ENCODE measurements at places on chromosomes 6 and 20.
A peak's percentile ranks its signal among the peaks of the same experiment; 100 is the strongest.

GRCh38 chr6:125507987-125508655 is 206.4 kb upstream of the HDDC2 start:
- peak; percentile 89 for DNase-seq

DNA sequence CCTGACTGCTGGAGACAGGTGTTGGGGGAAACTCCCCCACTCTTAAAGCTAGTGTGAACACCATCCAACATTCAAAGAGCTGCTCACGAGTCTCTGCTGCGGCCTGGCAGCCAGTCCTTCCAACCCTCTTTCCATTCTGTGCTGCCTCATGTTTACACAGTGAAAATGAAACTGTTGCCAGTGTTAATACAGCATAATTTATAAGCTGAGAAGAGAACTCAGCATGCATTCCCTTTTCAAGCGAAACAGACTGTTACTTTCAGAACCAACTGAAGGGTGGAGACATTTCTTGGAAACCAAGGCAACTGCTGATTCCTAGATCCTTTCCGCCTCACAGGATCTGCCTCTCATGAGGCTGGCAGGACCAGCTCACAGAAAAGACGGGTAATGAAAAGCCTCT is 533.8 kb upstream of the ID4 start:
- peak; percentile 87 for DNase-seq

DNA sequence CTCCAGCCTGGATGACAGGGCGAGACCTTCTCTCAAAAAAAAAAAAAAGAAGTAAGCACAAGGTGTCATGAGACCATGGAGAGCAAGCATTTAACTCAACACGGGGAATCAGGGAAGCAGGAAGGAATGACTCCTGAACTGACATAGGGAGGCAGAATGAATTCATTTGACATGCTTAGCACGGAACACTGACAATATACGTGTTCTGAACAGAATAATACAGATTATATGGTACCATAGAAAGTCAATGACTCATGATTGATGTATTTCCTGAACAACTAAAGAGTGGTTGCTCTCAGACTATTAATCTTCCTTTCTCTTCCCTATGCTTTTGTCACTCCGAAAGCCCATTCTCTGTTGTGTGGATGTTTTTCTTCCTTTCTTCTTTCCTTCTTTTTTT is 20.7 kb upstream of the ASIP start:
- DNase-seq = no peak

DNA sequence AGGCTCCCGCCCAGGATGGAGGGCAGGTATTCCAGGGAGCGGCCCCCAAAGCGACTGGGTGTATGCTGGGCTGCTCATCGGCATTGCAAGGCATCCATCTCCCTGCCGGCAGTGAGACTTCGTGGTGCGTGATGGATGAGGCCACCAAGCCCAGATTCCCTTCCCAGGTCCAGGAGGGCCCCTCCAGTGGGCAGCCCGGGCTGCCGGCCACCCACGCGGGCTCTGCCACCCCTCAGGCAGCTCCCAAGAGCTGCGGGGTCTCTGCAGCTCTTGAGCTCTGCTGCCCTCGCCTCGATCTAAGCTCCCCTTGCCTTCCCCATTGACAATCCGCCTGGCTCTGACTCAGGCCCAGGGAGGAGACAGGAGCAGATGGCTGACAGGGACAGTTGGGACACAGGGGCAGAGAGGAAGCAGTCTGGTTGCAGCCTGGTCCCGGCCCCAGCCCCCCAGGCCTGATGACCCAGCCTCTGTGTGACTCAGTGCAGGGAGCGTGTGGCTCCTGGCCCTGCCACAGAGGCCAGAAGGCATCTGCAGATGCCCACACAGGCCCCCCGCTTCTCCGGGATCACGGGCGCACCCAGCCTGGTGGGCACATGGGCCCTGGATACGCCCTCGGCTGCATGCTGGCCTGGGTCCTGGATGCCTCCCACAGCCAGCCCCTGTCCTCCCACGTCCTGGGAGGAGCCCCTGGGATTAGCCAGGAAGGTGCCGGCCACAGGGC is 33.0 kb downstream of the SLCO4A1 start:
- no peak for DNase-seq

DNA sequence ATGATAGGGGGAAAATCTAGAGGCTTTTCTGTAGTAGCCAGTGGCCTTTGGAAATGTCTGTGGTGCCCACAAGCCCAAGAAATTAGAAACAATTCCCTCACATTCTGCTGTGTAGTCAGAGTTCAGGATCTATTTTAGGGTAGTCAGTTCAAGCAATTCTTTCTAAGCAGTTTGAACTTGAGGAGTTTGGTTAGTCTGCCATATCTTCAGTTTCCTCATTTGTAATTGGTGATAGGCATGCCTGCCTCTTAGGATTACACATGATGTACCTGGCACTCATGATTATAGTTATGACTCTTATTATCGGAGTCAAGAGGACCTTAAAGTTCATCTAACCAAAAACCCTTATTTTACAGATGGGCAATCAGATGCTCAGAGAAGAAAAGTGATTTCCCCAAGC is 21.2 kb upstream of the MEP1A start:
- no peak for DNase-seq

DNA sequence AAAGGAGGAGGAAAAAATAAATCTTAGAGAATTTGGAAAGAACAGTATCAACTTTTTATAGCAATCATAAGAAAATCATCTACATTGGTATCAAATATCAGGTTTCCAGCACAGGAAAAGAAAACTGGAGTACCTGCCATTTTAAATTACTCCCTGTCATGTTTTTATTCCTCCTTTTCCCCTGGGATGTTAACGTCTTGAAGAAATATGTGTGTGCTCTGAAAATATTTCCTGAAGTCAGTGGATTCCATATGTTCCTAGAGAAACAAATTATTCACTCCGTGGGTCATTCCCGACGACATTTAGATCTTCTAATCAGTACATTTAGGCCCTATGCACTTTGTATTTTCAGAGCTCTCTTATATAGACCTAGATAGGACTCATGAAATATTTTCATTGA is 42.0 kb upstream of the RSPO3 start:
- no peak for DNase-seq

GRCh38 chr20:63053432-63054102 is 46.8 kb upstream of the BHLHE23 start:
- no peak for DNase-seq

GRCh38 chr6:46637145-46637544 is 15.5 kb downstream of the CYP39A1 start:
- DNase-seq = no peak

DNA sequence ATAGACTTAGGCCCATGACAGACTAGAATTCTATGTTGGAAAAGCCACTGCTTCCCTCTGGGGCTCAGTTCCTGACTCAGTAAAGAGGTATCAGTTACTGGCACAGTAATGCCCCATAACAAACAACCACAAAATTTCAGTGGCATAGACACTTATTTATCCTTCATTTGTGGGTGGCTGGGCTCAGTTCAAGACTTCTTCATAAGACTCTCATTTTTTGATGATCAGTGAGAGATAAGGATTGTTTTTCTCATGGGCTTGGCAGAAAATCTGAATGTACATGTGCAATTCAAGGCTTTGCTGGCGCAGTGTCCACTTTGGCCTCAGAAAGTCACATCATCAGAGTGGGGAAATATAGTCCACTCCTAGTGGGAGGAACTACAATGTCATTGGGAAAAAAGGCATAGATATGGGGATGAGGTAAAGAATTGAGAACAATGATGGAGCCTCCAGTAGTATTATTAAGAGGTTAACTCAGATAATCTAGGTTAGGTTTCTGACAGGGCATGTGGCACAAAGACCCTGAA is 384.6 kb upstream of the FLRT3 start:
- no peak for DNase-seq

- no peak for DNase-seq
These were observed 54.5 kb downstream of the RNGTT start for GRCh38 chr6:88908598-88909548.

DNA sequence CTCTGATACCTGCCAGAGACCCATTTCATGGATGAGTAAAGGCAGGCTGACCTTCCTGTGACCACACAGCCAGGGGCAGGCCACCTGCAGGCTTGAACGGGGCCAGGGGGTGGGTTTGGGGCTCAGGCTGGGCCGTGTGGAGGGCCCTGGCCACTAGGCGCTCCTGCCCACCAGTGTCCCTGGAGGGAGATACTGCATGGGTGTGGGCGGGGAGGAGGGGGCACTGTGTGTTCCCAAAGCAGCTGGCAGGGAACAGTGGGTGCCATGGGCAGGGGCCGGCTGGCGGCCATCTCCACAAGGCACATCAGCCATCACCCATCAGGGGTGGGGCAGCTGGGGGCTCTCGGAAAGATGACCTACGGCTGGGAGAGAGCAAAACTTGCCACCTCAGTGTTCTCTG is 15.4 kb downstream of the SRC start:
- no peak for DNase-seq

DNA sequence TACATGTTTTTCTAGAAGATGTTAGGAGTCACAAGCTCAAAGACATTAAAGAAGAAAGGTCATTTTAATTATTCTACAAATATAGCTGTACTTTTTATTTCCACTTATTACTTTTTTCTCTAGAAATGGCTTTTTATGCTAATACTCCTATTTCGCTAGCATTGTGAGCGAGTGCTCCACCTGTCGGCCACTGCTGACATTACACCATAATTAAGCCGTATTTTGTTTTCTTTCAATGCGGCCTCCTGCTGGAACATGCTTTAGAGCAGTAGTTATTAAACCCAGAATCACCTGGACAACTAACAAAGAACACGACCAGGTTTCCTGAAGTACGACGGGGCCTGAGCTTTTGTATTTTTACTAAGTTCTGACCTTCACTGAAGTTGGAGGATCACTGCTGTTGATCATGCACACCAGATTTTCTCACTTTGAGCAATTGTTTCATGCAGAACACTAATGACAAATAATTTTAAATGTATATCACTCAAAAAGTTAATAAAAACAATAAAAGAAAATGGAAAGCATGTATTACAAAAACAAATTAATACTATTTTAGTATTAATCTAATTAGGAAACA is 74.1 kb upstream of the PAK5 start:
- peak; percentile 89 for DNase-seq

GRCh38 chr6:88813045-88813444 is 150.4 kb downstream of the RNGTT start:
- no peak for DNase-seq

DNA sequence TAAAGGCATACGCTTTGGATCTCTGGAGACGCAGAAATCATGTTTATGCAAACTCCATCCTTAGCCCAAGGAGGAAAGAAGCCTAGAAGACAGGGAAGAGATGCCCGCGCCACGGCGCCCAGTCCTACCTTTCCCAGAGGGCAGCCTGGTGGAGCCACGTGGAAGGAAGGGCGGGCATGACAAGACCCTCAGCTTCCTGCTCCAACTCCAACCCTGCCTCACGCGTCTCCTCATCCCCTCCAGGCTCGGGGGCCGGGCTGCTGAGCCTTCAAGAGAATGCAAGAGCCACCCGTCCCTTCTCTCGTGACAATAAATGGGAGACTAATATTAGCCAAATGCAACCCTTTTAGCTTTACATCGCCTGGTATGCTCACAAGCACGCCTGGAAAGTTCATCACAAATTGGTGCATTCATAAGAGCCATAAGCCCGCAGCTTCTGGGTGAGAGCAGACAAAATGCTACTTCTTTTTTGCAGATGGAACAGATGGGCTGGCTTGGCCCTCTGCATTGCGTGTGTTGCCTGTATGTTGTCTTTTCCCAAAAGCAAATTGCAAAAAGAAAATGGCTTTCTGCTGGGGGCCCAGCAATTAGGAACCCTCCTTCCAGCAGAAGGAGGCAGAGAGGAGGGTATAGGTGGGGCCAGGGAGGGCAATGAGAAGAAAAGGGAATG is 8.2 kb upstream of the NTSR1 start:
- no peak for DNase-seq

GRCh38 chr6:112033791-112034615 is 19.9 kb upstream of the CCN6 start:
- no peak for DNase-seq

- no peak for DNase-seq
These were observed 117.0 kb downstream of the PCSK2 start for GRCh38 chr20:17343656-17344452.

DNA sequence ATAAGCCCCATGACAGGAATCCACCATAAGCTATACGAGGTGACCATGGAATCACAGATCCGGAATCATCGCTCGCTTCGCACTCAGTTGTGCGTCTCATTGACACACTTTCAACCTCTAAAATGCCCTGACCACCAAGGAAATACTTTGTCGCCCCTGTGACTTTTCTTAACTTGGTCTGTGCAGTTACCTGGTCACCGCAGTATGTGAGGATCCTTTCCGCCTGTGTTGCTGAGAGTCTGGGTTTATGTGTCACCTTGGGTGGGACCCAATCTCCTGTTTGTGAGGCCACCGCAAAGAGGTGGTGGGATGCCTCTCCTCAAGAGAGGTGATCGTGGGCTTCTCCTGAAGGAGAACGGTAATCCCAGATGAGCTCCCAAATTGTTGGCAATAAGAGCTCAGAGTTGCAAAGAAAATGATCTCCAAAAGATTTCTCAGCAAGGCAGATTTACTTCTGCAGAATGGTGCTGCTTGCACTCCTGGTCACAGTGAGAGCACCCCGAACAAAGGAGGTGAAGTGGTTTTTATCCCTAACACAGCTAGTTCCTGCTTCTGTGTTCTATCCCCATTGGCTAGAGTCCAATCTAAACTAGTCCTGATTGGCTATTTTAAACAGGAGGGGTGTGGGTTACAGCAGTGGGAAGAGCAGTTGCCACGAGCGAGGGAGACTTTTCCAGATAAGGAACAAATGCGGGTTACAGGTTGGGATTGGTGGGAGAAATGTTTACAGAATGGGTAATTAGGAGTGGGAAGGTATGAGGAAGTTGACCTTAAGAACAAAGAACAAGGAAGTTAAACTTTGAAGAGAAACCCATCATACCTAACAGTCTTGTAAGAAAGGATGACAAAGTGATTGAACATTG is 9.1 kb upstream of the ZNFX1 start:
- DNase-seq = no peak

DNA sequence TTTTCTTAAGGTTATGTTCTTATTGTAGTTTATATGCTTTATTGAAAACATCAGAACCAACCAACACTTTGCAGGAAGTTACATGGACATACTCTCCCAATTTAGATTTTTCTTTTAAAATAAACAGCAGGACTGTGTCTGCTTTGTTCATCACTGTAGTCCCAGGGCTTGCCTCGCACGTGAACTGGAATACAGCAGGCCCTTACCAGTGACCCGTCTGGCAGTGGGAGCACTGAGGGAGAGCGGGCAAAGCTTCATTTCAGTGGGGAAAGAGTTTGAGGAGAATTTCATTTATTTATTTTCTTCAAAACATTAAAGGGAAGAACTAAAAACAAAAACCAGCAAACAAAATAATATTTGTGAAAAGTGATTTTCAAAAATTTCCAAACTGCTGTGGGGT is 230.8 kb downstream of the PAX1 start:
- DNase-seq = no peak

DNA sequence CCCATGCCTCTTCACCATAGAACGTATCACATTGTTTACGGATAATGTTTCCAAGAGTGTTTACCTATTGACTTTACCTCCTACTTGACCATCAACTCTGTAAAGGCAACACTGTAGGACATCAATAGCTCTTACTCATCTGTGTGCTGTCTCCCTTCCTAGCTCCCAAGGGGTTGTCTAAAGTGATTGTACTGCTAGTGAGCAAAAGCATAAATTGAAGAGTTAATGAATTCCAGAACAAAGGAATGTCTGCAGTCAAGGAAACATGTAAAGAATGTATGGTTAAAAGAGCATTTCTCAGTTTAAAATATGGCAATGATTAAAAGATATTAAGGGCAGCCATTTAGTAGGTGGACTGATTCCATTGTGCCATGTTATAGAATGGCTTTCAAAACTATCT is 985.4 kb downstream of the TBC1D32 start:
- no peak for DNase-seq
